GM19239 (cell line): ENCODE measurements at places on chromosomes 2 and 18.

DNA sequence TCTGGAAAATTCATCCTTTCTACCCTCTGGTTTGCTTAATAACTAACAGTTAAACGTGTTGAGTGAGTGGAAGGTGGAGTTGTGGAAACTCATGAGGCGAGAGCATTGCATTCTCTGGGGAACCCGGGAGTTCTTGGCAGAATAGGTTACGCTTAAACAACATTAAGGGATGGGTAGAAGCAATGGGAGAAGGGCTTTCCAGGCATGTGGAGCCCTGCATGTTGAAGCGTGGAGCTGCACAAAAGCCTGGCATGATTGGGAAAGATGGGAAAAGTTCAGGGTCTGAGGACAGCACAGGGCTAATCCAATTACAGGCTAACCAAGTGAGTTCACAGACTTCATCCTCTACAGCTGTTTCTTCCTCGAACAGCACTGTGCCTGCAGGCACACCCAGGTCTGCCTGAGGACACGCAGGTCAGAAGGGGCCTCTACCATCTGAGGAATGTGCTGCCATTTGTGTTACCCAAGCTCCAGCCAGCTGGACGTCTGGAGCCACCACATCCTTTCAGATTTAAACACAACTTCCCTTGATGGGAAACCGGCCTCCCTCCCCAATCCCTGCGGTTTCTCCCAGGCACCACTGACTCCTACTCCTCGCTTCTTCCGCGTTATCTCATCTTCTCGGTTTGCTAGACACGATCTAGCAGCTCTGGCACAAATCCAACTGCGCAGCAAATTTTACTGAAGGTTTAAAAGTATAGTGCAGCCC, 164.2 kb downstream of the ANTXR1 start:
- DNase-seq, result no peak

- no peak for DNase-seq
These were observed at the start of gene SEMA4C for GRCh38 chr2:96869822-96870625. TSS of gene SEMA4C (minus strand) at chr2:96870080. CDS start at chr2:96867886, 2,194 bp downstream.

GRCh38 chr2:239402666-239403065, 1.8 kb upstream of the HDAC4 start:
- DNase-seq, result no peak

DNA sequence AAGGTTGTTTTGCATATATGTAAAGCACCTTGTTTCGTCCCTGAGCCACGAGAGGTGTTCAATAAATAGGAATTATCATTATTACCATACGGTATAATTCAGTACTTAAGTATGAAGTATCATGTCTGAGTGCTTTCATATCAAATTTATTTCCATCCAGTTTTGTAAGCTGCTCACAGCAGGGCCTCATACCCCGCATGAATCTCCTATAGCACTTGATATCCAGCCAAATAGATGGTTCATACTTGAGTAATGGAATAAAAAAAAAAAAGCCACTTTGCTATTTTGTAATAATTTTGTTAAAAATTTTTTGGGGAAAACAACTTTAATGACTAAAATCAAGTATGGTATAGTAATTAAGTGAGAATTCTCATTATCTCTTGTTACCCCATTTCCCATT, 160.8 kb upstream of the NOSTRIN start:
- no peak for DNase-seq

DNA sequence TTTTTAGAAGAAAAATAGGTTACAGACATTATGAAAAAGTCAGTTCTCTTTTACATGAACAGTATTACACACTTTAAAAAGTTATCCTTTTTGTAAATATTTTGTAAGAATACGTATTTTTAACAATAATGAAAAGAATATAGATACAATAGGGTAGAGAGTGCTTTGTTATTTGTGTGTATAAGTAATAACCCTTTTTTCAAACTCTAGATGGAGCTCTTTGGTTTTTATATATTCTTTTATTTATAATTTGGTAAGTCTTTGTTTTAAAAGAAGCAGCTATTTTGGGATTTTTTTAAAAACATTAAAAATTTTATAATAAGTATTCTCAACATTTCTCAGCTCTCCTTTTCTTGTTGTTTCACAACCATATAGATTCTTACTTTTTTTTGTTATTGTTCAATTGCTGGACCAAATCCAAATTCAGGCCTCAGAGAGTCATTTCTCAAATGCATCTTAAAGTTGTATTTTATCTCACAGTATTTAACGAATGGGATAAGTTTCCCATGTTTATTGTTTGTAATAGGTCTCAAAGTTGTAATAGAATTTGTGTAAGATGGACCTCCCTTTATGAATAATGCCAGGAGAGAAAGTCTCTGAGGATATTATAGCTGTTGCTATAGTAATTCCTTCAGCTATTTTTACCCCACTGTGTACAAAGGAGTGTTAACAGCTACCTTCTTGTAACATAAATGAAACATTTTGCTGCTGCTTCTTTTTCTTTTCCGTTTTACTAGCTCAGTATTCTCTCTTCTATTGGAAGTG, 46.4 kb downstream of the ACYP2 start:
- no peak for DNase-seq
